ENCODE measurements at places on chromosomes 13 and 19.

GRCh38 chr19:14005349-14006084, 603 bp downstream of the RFX1 start:
- peak; percentile 96 for DNase-seq

DNA sequence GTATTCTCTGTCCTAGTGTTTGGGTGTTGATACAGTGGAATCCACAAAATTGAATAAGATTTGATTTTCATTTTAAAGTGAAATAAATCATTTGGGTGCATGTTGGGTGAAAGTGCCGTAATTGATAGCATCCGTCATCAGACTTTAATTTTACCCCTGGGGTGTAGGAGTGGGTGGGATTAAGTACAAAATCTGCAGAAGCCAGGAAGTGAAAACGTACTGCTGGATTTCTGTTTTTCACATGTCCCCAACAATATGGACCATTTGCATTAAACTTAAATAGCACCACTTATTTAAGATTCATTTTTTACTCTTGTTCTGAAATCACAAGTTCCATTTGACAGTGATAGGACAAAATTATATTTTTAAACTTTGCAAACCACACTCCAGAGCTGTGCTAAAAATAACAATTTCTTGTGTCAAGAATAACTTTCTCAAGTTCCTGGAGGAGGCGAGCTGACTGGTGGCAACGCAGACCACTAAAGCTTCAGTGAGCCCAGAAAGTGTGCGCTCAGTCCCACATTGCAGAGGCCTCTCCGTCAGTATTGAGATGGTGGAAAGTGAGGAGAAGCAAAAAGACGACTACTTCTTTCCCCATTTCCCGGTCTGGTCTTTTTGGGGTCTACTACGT, 71.3 kb downstream of the ARHGEF7 start:
- DNase-seq = no peak

DNA sequence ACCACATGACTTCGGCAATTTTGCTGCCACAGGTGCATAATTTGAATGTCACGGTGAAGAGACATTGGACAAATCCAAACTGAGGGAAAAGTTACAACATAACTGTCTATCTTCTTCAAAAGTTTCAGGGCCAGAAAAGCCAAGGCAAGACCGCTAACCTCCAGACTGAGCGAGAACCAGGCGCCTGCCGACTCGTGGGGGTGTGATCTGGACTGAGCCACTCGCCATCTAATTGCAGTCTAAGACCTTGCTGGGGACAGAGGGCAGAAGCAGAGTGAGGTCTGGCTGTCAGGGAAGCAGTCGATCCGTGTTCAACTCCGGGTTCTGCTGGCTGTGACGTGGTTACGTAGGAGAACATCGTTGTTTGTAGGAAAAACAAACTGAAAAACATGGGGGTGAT, 88.6 kb downstream of the SPACA7 start:
- DNase-seq = no peak

GRCh38 chr19:30479231-30479630, 107.0 kb downstream of the ZNF536 start:
- DNase-seq = no peak

DNA sequence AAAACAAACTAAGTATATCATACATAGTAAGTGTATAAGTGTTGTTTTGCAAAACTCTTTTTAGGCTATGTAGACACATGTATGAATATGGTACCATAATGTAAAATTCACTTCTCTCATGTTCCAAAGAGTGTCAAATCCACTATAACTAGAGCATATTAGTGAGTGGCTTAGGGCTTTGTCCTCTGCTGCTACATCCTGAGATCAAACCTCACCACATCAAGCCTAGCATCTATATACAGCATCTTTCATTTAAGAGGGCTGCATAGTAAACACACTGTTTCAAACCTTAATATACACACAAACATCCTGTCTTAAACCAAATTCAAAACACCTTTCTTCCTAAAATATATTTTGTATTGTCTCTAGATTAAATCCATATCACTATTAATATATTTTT, 38.7 kb downstream of the ELF1 start:
- no peak for DNase-seq

DNA sequence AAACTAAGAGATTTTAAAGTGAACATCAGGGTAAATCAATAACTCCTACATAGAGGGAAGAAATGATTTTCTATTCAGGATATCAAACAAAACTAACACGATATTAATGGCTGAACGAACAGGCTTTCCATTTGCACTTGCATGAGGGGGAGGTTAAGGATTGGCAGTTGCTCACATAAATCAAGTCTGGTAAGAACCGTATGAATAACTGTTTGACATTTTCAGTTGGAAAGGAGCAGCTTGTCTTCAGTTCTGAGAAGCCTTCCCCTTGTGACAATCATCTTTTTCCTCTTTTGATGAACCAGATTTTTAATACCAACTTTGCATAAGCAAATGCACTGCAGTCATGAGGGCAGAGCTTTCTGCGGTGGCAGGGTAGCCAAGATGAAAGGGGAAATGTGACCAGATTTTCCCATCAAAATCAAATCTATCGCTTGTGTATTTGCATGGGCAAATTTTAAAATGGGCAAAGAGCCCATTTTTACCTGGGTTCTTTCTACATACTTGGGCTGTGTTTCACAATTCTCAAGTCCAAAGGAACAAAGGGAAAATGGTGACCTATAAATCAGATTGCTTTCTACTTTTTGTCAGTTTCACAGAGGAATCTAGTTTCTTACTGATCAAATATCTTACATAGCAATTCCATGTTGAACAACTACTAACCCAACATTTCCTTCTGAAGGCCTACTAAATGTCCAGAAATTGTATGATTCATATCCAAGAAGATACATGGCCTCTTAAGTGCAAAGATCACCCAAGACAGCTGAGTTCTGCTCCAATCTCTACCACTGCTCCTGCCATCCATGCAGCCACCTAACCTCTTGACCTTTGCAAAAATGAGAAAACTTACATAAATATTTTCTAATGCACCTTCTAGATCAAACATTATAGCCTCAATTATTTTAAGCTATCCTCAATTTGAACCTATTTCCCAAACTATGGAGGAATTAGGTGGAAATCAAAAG, 249.6 kb downstream of the OXGR1 start:
- DNase-seq = no peak

- no peak for DNase-seq
Measured at GRCh38 chr19:379796-380195, 29.2 kb downstream of the C2CD4C start.

DNA sequence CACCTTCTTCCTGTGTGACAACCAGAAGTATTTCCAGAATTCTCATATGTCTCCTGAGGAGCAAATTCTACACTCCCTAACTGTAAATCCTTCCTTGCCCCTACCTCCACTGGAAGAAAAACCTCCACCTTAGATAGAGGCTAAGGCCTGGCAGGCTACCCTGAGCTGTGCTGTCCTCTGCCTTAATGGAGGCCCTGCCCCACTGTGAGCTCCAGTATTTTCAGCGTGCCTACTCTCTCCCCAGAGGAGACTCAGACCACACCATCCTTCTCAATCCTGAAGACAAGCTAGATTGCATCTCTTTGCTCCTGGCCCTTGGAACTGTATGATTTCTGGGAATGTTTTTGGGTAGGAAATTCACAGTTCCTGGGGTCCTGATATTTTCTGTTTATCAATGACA, 110.0 kb upstream of the OBI1 start:
- DNase-seq = no peak

- peak; percentile 73 for DNase-seq
Measured at GRCh38 chr13:36819739-36820090, 693 bp downstream of the RFXAP start.

- no peak for DNase-seq
Measured at GRCh38 chr19:28435551-28436271, 777.2 kb downstream of the UQCRFS1 start.

- no peak for DNase-seq
Measured at GRCh38 chr19:11079999-11080398, 9.3 kb upstream of the LDLR start.

- DNase-seq = no peak
Measured at GRCh38 chr19:42068756-42069571, 1.0 kb downstream of the GRIK5 start.

DNA sequence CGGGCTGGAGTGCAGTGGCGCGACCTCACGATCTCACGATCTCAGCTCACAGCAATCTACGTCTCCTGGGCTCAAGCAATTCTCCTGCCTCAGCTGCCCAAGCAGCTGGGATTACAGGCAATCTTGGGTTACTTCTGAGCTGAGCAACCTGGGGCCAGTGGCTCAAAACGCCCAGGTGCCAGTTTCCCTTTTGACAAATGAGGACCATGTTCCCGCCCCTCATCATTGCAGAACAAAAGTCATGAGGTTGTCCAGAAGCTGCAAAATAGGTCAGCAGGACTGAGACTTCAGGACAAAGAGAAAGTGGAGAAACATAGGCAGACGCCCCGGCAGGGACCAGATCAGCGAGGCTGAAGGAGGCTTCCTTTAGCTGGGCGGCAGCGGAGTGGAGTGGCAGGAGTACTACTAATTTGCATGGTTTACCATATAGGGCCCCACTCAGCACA, 3.3 kb upstream of the ADGRE5 start:
- DNase-seq = no peak

- DNase-seq = no peak
Measured at GRCh38 chr13:30725326-30726085, 9.8 kb upstream of the ALOX5AP start.

- DNase-seq = peak; percentile 73
Measured at GRCh38 chr19:55418185-55418584, 10.6 kb upstream of the UBE2S start.

DNA sequence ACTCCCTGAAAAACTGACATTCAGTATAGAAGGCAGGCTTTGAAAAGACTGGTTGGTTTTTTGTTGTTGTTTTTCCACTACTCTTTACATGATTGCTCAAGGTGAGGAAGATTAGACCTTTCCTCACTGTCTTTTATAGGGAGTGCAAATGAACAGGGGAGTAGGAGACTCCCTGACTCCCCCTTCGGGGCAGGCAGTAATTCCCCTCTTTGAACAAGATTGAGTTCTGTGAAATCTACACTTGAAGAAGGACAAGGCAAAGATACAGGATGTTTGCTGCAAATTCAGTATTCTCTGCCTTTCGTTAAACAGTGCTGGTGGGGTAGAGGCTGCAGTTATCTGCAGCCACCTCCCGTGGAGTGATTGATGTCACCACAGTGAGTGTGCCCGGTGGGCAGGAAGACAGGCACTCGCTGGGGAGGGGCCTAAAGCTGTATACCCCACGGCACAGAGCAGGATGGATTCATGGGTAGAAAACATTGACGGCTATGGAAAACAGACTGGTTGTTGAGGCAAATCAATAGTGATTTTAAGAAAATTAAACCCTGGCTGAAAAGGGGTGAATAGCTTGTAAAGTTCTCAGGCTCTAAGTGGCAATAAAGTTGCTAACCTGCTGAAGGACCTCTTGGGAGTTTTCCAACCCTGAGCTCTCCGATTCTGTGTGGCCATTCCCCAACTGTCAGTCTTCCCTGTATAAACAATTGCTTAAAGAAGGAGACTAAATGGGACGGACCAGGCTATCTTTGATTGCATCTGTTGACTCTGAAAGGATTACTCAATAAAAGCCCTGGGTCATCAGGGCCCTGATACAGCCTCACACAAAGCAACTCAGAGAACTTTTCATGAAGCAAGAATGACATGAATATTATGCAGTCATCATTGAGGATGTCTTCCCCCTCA, 308.3 kb downstream of the TBC1D4 start:
- no peak for DNase-seq

- no peak for DNase-seq
Measured at GRCh38 chr13:35600137-35600536, 123.6 kb upstream of the MAB21L1 start.

DNA sequence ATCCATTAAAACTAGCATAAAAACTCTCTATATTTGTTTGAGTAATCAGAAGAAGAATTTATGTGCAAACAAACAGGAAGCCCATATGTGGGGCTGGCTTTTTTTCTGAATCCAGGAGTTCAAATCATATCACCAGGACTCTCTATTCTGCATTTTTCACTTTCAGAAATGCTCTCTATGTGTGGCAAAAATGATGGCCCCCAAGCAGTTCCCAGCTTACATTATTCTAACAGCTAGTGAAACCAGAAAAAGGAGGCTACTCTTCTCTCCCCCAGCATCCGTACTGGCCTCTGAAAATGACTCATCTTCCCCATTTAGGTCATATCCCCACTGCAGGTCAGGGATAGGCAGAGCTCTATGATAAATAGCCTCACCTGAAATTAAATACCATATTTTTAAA, 20.4 kb downstream of the RBM26 start:
- DNase-seq = no peak

GRCh38 chr19:10412257-10412977, 7.9 kb upstream of the PDE4A start:
- DNase-seq = no peak

- no peak for DNase-seq
Measured at GRCh38 chr13:41548031-41548430, 90.7 kb downstream of the RGCC start.

GRCh38 chr19:4083677-4084546, 17.2 kb upstream of the ZBTB7A start:
- DNase-seq = no peak

DNA sequence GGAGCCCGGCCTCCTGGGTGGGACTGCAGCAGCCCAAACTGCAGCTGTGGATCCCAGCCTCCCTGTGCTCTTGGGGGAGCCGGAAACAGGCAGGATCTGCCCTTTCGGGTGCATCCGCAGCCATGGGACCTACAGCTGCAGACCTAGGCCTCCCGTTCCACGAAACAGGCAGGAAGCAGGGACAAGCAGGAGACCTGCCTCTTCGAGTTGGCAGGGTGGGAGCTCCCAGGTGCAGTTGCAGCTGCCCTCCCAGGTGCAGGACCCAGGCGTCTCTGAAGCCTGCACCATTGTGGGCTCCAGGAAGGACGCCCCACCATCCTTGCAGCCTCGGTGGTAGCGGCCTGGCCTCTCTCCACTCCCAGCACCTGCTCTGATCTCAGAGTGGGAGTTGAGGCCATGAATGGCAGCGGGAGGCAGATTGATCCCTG, 189.0 kb upstream of the KLHL1 start:
- DNase-seq = no peak

DNA sequence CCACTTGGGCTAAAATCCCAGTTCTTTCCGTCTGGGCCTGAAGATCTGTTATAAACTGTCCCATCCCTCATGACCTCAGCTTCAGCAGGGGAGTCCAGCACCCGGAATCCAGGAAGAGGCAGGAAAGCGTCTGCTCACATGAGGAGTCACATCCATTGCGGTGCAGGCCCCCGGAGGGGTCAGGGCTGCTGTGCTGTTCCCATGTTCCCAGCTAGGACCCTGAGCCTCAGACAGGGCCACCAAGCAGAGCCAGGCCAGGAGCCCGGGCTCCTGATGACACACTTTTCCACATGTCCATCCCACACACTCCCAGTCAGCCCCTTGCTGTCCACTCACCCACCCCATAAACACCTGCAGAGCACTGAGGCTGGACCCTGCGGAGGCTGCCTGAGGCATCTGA, 45.3 kb upstream of the VSTM2B start:
- DNase-seq = no peak

GRCh38 chr13:25501231-25501630, 129.5 kb downstream of the ATP8A2 start:
- DNase-seq = no peak

- peak; percentile 53 for DNase-seq
Measured at GRCh38 chr19:33562636-33563035, 41.0 kb upstream of the PEPD start.

DNA sequence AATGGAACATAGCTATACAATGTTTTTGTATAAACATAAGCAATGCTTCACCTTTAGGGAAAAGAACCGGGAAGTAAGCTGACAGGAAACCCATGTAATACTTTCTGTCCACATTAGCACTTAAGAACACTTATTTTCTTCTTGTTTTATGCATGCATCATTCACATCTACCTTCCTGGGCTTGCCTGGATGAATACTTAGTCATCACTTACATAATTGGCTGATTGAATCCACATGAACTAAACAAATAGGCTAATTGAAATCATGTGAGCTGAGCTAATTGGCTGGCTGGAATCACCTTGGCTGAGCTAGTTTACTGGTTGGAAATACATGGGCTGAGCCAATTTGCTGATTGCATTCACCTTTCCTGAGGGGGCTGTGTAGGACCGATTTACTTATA, 78.8 kb downstream of the ZNF726 start:
- no peak for DNase-seq
